ENCODE measurements at places on chromosomes 12 and 14.

DNA sequence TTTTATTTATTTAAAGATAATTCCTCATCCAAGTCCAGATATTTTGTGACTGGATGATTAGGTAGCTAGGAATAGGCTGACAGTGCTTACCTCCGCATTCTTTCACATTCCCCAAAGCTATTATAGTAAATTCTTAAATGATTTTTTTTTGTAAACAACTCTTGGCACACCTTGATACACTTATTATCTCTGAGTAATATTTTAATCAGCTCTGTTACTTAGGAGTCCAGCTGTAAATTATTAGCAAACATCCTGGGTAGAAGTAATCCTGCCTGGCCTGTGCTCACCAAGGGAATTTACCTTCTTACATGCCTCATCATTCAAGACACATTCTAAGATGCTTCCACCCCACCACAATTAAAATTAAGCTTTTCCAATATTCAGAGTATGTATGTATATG lies 186.1 kb downstream of the SLC2A13 start:
- no peak for DNase-seq

GRCh38 chr12:3313675-3314663 lies 177.0 kb upstream of the PRMT8 start:
- peak; percentile 70 for DNase-seq

DNA sequence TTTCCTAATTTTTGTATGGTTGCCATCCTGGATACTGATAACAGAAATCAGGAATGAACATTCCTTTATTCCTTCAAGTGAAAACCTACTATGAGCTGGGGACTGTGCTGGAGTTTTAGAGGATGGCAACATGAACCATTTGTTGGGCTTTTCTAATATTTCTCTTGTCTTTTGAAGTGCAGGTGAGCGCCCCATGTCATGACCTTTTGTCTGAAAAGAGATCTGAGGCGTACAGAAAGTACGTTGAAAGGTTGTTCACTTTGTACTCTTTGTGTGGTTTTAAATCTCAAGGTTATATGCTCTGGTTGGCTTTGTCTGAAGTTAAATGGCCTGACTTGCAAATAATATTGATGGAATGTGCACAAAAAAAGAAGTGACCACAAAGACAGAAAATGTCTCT lies 79.0 kb downstream of the GAS2L3 start:
- no peak for DNase-seq

- no peak for DNase-seq
Measured at GRCh38 chr12:63816031-63816430, 28.5 kb upstream of the SRGAP1 start.

DNA sequence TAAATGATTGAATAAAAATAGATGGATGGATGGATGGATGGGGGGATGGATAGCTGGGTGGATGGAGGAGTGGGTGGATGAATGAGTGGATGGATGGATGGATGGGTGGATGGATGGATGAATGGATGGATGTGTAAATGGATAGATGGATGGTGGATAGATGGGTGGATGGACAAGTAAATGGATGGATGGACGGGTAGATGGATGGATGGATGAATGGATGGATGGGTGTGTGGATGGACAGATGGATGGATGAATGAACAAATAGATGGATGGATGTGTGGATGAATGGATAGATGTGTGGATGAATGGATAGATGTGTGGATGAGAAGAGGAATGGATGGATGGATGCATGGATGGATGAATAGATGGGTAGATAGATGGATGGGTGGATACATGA lies 490.8 kb downstream of the VRK1 start:
- DNase-seq: no peak

DNA sequence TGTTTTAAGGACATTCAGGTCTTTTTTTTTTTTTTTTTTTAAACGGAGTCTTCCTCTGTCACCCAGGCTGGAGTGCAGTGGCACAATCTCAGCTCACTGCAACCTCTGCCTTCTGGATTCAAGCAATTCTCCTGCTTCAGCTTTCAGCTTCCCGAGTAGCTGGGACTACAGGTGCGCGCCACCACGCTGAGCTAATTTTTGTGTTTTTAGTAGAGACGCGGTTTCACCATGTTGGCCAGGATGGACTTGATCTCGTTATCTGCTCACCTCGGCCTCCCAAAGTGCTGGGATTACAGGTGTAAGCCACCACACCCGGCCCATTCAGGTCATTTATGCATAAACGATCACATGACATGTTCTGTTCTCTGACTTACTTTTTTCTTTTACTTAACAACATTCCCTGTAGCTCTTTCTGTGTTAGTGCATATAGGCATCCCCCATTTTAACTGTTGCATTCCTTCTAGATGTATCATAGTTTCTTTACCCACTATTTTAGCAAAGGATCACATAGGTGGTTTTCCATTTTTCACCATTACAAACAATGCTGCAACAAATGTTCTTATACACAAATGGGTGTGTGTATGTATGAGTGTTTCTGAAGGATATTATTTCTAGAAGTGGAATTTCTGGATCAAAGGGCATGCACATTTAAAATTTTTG lies 74.2 kb downstream of the ARF6 start:
- no peak for DNase-seq

GRCh38 chr12:24839268-24839791 lies 109.6 kb downstream of the BCAT1 start:
- DNase-seq: no peak

GRCh38 chr14:31294746-31295405 lies 87.3 kb upstream of the HECTD1 start:
- no peak for DNase-seq

DNA sequence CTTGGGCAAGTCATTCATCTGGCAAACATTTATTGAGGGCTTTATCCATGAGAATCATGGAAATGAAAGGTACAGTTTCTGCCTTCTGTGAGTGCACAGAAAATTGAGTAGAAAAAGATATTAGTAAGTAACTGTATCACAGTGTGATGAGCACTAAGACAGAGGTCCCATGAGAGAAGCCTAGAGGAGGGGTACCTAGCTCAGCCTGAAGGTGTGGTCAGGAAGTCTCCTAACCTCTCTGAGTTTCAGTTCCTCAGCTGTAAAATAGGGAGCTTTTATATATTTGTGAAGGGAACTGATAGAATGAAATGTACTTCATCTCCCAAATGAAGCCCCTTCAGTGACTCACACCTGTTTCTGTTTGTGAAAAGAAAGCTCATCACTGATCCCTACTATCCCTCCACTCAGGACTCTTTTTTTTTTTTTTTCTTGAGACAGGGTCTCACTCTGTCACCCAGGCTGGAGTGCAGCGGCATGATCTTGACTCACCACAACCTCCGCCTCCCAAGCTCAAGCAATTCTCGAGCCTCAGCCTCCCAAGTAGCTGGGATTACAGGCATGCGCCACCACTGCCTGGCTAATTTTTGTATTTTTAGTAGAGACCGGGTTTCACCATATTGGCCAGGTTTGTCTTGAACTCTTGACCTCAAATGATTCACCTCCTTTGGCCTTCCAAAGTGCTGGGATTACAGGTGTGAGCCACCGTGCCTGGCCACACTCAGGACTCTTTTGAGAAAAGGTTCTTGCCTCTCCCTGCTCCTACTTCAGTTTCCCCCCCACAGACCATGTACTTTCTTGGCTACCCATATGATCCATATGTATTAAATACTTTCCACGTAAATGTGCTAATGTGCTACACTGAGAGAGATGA lies 93.7 kb upstream of the FUT8 start:
- no peak for DNase-seq

GRCh38 chr12:56120158-56120846 lies 2.2 kb downstream of the ZC3H10 start:
- DNase-seq: no peak

GRCh38 chr12:28872654-28873268 lies 276.3 kb upstream of the FAR2 start:
- DNase-seq: peak; percentile 72

DNA sequence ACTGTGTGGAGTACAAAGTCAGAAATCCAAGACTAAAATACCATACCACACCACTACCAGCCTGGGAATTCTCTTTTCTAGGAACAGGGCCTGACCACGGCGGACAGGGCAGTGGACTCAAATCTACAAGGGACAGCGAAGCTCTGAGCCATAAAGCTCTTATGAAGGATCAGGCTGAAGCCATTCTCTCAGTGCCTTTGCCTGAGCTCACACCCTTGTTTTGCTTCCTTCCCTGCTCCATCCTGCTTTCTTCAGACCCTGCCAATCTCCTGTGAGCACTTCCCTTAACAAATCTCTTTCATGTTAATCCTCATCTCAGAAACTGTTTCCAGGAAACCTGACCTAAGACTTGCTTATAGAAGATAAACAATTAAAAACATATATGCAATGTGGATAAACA lies 398.5 kb downstream of the MDGA2 start:
- peak; percentile 61 for DNase-seq

DNA sequence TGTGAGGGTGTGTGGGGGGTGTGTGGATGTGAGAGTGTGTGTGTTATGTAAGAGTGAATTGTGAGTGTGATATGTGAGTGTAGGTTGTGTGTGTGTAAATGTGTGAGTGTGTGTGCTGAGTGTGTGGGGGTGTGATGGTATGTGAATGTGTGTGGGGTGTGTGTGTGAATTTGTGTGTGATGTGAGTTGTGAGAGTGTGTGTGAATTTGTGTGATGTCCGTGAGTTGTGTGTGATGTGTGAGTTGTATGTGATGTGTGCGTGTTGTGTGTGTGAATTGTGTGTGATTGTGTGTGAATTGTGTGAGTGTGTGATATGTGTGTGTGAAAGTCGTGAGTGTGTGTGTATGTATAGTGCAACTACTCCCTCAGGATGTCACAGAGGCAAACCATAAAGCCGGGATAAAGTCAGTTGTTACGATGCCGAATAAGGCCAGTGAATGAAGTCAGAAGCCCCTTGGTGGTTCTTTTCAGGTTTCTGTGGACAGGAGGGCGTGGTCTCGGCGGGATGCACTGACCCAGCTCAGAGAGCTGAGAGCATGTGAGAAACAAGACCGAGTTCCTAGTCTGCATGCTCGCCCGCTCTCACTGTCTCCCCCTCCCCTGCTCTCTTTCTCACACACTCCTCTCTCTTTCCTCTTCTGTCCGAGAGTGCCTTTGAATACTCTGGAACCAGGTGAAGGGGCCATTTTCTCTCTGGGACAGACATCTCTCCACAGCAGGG lies 71.8 kb upstream of the MAX start:
- DNase-seq: no peak

DNA sequence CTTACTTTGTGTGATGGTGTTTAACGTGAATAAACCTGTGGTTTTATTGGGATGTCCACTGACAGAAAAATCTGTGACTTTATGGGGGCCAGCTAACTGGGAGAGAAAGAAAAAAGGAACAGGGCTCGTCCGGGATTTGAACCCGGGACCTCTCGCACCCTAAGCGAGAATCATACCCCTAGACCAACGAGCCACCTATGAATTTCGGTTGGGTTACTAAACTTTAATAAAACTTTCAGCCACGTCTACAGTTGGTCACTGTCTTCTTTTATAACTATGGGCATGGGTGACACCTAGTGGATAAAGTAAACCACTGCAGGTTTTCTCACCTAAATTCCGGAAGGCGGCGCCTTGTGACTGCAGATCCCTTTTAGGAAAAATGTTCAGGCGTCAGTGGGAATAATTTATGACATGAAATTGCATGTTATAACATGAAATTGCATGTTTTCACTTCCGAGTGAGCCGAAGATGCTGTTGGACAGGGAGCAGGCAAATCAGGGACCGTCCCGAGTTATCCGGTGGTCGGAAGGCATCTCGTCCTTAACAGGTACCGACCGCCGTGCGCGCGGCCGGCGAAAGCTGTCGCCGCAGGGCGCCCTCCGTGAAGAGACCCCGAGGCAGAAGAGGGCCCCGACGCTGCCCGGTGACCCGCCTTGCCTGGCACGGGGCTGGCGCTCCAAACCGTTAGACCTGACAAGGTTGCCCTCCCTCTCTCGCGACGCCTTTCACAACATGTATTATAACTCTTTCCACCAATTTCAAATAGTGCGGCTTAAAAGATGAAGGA lies 18.2 kb upstream of the RNASE12 start:
- peak; percentile 51 for DNase-seq

DNA sequence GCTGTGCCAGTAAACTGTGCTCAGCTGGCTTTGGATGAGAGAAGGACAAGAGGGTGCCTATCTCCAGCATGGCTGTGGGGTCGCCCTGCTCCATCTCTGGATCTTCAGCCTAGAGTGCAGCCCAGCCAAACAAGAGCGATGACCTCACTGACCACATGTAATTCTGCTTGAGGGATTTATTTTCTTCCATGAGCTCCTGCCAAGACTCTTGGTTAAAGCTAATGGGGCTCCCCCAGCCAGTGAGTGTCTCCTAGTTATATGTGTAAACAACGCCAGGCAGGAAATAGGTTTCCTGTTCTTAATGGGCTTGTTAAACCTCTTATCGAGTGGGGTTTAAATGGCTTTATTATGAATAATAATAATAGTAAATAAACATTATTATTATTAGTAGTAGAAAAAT lies 397.2 kb downstream of the NRXN3 start:
- no peak for DNase-seq

DNA sequence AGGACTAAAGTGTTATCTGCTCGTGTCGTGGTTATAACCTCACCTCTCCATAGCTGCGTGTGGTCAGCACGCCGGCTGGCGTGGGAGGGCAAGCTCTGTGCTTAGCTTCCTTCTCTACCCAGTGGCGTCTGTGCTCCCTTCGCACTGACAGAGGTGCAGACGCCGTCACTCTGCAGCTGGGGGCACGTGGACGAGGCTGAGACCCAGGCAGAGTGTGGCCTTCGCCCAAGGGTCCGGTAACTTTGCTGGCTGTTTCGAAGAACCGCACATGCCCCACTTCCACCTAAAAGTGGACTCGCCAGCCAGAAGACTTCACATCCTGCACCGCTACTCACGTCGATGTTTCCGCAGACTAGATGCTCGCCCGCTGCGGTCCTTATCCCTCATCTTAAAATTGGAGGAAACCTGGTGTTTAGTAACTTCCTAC lies 35.9 kb upstream of the DYNC1H1 start:
- no peak for DNase-seq

DNA sequence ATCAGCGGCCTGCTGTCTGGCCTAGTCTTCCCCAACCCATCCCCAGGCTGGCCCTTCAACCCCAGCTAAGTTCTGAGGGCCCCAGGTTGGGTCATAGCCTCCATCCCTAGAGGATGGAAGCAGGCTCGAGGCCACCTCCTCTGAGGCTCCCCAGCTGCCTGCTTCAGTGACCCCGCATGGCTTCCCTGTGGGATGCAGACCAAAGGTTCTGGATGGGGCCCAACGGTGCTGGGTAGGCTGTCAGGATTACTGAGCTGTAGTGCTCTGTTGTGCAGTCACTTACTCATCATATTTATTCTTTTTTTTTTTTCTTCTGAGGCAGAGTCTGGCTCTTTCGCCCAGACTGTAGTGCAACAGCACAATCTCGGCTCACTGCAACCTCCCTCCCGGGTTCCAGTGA lies 92.0 kb downstream of the IRF2BPL start:
- DNase-seq: no peak

GRCh38 chr14:90651271-90651804 lies 164.9 kb downstream of the TTC7B start:
- no peak for DNase-seq

- DNase-seq: peak; percentile 73
Measured at GRCh38 chr14:52695481-52696091, at the start of gene ERO1A. Gene ERO1A (minus strand): TSS chr14:52695558. CDS start chr14:52695481, 77 bp downstream.
